ELR (cell line): ENCODE measurements at places on chromosomes 2 and 18.
A peak's percentile ranks its signal among the peaks of the same experiment; 100 is the strongest.

- DNase-seq = no peak
These were observed 70.0 kb downstream of the TWSG1 start for GRCh38 chr18:9404565-9405060.

DNA sequence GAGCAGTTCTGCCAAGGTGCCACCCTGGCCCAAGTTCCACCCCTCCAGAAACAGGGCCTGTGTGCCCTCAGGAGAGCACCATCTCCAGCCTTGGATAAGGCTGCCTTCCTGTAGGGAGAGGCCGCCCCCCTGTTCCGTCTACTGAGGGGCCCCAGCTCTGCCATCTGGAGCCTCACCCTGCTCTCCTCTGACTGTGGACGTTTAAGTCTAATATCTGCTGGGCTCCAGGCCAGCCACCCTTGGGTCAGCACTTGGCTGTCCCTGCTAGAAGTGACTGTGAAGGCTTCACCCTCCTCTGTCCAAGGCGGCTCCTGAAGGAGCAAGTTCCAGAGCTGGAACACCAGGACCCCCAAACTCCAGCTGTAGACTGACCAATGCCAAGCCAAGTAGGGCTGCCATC is 26.3 kb downstream of the RHOB start:
- DNase-seq = no peak

- no peak for DNase-seq
These were observed 488.4 kb downstream of the ADCYAP1 start for GRCh38 chr18:1392865-1393734.

GRCh38 chr18:49788327-49788898 is 24.9 kb downstream of the ACAA2 start:
- DNase-seq = peak; percentile 35

GRCh38 chr2:68722712-68723111 is 11.9 kb upstream of the ARHGAP25 start:
- DNase-seq = no peak

DNA sequence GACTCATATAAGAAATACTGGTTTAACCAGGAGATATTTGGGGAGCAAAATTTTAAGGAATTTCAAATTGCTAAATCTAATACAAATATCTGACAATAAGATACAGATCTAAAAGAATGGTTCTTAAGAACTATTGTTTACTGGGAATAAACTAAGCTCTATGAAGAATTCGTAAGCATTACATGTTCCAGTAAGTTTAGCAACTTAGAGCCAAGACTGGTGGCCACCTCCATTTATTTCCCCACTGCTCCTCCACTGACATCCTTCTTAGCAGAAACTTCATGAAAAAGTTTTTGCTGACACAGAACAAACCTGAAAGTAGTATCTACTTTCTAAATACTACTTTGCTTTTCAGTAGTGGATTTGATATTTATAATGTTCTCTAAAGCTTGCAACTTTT is 83.0 kb downstream of the ACSL3 start:
- DNase-seq = peak; percentile 56

GRCh38 chr2:168978461-168978861 is 52.7 kb downstream of the ABCB11 start:
- DNase-seq = no peak

GRCh38 chr2:38037757-38038621 is 38.0 kb downstream of the CYP1B1 start:
- peak; percentile 58 for DNase-seq
